Ammon's horn (tissue), 1 donor: ENCODE measurements at places on chromosomes 2 and 18.

GRCh38 chr18:75075016-75075305 lies 134.0 kb downstream of the PTGR3 start:
- DNase-seq, result no peak

DNA sequence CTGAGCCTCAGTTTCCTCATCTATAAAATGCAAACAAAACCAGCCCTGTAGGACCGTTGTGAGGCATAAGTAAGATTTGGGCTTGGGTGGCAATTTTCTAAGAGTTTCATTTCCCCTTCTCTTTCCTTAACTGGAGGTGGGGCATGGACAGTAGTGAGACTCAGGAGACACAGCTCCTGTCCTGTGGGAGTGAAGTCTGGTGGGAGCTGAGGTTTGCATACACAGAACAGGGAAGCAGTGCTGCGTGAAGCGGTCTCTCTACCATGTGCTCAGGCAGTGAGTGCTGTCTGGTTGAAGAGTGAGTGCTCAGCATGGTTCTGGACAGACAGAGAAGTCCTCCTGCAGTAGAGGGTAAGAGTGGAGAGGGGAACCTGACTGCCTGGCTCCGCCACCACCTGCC lies 62.3 kb upstream of the MCFD2 start:
- peak; percentile 84 for DNase-seq

DNA sequence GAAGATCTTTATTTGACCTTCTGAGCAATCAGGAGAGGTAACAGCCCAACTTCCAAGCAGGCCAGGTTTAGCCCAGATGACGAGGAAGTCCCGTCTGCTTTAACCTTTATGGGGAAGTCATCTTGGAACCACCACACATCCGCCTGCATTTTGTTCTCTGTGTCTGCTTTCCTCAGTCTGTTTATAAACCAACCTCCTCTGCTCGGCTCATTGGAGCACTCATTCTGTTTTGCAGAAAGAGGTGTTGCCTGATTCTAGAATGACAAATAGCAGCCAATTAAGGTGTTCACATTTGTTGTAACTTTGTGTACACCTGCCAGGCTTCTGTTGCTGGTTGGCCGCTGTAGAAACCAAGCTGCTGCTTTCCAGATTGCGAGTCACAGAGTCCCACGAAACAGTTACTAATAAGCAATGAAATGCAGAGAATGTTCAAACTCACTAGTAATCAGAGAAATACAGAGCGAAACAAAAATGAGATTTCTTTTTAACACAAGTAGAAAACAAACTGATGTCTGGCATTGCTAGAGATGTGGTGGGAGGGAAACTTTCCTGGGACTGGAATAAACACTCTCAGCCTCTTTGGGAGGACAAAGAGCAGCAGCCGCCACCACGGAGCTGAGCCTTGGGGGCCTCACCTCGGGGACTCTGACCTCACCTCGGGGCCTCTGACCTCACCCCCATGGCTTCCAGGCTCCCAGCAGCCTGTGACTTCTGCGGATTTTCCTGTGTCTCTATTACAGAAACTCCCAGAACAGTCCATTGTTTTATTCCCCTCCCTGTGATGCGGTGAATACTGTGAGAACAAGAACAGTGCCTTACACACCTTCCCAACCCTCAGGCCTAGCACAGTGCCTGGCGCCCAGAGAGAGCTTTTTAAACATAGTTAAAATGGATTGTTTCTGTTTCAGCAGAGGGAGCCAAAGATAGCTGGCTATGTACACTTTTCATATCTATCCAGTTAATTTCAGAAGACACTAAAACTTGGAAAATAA lies 64.0 kb downstream of the MBP start:
- DNase-seq, result no peak

DNA sequence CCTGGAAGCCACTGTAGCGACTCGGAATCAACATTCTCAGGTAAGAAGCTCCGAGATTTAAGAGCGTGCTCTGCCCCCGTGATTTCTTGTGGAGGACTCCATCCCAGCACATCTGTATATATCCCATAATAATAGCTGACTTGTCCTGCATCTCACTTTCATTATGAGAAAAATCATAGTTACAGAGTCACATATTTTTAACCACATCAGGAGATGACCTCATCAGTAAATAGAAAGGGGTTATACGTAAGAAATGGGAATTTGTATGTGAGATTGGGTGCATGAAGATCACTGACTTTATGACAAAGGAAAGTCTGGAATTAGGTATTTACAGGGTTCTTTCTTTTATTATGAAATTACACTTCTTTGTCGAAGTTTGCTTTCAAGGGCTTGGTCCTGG lies 16.4 kb upstream of the TMEM18 start:
- no peak for DNase-seq

- no peak for DNase-seq
Measured at GRCh38 chr2:136359121-136359965, 241.4 kb upstream of the CXCR4 start.

GRCh38 chr2:10229462-10230099 lies 73.1 kb upstream of the HPCAL1 start:
- DNase-seq, result no peak

DNA sequence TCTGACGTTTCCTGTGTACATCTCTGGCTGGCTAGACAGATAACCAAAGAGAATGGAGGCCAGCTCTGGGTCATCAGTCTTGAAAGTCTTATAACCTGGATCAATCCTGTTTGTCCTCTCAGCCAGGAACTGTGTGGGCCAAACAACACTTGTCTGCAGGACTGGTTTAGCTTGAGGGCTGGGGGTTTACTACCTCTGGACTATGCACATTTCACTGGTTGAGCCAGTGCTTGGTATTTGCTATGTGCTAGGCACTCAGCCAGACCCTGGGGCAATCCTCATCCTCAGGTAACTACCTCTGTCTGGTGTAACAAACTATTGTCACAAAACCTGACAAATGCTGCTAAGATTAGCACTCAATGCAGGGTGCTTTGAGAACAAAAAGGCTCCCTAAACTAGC lies 169.7 kb downstream of the HAUS1 start:
- no peak for DNase-seq

GRCh38 chr2:3108105-3108504 lies 269.5 kb downstream of the EIPR1 start:
- DNase-seq, result no peak

GRCh38 chr2:6922201-6922656 lies 5.0 kb downstream of the RNF144A start:
- DNase-seq, result no peak

- no peak for DNase-seq
Measured at GRCh38 chr2:177015356-177015923, 197.2 kb upstream of the HNRNPA3 start.

DNA sequence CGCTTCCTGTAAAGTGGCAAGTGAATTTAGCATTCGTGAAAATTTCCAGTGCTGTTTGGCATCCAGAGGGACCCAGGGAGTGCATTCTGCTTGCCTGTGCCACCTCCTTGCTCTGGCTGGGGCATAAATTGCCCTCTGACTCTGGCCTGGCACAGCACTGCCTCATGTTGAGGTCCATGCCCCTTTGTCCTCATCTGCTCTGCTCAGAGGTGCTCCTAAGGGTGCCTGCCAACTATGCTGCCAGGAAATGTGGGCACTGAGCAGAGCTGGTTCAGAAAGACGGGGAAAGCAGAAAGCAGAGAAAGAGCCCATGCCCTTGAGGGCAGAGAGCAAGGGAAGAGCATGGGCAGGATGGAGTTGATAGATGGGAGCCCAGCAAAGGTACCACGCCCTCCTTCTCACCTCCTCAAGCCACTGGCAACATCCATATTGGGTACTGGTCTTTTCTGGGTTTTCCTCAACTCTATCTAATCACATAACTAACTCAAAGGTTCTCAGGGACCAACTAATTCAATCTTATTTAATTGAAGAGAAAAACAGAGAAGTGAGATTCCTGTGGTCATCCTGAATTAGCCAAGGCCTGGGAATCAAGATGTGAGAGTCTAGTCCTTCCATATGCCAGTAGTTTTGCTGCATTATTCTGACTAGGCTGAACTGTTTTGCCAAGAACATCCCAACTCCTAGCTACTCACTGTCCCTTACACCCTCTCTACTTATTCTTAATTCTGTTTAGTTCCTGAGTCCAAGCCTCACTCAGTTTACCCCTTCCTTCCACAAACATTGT lies 441.5 kb upstream of the TNP1 start:
- DNase-seq, result no peak

DNA sequence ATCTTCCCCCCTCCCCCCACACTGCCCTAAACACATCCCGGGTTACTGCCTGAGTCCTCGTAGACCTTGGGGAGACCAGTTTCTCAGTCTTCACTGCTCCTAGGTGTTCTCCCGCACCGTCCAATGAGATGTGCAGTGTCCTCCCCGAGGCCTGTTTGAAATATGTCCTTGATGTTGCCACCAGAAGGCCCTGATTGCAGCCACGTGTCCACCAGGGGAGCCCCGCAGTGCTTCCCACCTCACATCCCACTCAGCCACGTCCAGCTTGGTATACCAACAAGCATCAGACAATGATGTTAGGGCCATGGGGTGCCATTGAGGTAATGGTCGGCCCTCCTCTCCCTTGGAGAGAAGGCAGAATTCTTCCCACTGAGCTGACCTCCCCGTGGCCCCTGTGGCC lies 38.7 kb downstream of the TCF7L1 start:
- no peak for DNase-seq

DNA sequence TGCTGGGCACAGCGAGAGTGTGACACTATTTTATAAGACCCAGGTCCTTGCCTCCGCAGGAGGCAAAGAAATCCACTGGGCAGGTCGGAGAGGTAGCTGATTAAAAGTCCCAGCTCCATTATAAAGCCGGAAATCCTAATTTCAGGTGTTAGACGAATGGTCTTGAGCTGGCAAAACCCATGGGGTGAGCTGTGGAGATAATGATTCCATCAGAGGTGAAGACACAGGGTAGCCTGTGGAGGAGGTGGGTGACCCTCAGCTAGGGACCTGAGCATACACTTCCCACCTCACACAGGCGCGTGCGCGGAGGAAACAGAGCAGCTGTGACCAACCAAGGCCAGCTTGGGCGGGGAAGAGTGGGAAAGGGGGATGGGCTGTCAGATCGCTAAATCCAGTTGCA lies 201.7 kb upstream of the CXCR4 start:
- DNase-seq, result no peak

GRCh38 chr2:224155896-224156295 lies 116.8 kb upstream of the SERPINE2 start:
- no peak for DNase-seq

DNA sequence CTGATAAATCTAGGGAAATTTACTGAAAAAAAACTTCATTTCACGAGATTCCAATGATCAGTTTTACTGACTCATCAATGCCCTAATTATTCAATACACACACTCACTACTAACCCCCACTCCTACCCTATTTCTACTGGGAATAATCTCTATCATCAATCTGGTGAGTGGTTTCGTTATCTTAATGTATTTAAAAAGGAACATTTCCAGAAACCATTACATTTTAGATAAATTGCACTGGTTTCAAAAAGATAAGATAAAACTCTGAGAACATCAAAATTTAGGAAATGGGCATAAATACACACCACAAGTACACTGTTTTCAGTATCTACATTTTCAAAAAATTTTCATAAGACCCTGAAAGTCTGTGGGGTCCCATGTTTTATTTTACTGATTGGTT lies 471.4 kb upstream of the PKDCC start:
- DNase-seq, result no peak

DNA sequence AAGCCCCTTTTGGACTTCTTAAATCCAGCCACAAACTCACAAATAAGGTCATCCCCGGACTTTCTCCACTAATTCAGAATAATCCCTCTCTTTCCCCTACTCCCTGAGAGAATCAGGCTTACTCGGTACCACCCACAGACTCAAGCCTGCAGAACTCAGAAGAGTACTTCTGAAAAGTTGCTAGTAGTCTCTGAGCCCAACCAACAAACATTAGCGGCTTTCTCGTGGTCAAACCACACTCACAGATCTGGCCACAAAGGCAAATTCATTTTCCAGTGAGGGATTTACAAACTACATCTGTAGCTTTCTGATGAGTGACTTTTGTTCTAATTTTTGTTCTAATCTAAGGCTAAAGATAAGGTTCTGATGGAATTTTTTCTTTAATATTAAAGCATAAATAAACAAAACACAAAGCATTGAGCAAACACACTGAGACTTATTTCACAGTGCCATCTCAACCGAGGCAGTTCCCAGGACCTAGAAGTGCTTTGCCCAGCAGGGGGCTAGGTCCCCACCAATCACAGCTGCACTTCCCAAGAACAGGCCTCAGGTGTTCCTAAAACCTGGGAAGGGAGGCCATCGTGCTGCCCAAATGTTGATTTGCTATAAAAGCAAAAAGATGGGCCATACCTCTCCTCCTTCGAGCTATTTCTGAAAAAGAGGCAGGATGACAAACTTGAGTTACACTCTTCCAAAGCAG lies 110.7 kb downstream of the COLEC12 start:
- DNase-seq, result no peak

- peak; percentile 96 for DNase-seq
Measured at GRCh38 chr2:214328941-214329340, 81.9 kb upstream of the VWC2L start.

DNA sequence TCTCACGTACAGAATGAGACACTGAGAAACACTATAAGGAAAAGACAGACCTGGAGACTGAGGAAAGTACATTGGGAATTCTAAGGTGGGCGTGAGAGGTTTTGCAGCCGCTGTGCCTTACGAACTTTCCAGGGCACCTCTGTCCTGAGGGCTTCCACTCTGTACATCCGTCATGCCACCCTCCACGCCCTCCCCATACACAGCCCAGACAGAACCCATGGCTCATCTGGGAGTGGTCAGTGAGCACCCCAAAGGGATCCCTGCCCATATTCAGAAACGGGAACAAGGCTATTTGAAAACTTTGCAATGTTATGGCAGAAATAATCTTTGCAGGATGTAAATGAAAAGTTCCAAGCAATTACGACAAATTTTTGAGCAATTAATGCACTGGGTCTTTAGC lies 95.4 kb upstream of the ZNF532 start:
- DNase-seq, result no peak

- peak; percentile 90 for DNase-seq
Measured at GRCh38 chr2:216698895-216699294, 3.5 kb upstream of the IGFBP5 start.

GRCh38 chr18:48109961-48110493 lies 179.6 kb upstream of the SMAD2 start:
- no peak for DNase-seq

DNA sequence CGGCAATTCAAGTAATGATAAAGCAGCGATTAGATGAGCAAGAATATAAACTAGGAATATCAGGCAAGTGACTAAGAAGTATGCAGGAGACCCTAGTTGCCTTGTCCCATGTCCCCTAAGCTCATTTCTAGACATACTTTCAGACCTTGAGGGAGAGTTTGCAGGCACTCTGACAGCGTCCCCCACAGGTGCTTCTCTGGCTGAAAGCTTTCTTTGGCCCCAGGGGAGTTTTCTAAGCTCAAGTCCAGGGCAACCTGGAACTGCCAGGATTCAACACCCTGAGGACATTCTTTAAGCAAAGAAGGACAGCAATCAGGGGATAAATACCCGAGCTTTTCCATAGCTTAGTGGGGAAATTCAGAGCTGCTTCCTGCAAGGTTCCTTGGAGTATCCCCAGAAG lies 308.1 kb upstream of the CHST9 start:
- DNase-seq, result no peak

- no peak for DNase-seq
Measured at GRCh38 chr2:152465541-152465940, 130.6 kb downstream of the FMNL2 start.

DNA sequence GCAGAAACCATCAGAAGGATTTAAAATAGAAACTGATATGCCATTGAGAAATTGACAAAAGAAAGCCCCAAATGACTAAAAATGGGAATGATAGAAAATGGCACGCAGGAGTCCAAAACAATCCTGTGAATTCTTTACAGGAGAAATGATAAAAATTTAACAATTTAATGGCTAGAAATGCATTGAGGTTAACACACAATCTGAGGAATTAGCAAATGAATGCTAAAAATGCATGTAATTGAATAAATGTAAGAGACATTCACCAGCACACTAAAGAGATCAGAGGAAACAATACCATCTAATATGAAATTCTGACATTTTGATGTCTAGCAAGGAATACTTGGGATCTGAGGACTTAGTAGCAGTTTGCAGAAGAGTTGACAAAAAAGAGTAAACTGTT lies 37.0 kb downstream of the MARCHF4 start:
- DNase-seq, result no peak
